ENCODE measurements at places on chromosomes 16 and 17.

DNA sequence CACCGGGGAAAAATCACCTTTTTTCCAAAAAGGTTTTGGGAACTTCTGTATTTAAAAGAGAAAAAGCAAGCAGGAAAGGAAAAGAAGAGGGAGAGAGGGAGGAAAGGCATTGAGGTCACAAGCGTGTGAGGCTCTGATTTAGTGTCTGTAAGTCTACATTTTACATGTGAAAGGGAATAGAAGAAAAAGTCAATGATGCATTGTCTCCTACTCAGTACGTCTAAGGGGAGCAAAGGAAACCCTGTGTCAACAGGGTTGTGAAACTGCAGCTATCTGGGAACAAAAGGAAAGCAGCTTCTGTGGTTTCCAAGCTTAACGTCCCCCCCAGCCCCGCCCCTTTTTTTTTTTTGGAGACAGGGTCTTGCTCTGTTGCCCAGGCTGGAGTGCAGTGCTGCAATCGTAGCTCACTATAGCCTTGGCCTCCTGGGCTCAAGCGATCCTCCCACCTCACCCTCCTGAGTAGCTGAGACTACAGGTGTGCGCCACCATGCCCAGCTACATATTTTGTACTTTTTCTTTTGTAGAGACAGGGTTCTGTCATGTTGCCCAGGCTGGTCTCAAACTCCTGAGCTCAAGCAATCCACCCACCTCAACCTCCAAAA, 1.8 kb upstream of the CDC42EP4 start:
- no peak for DNase-seq

GRCh38 chr16:89695086-89695874, 6.2 kb downstream of the SPATA2L start:
- no peak for DNase-seq

GRCh38 chr16:74051-74746, 1.8 kb upstream of the RHBDF1 start:
- no peak for DNase-seq

DNA sequence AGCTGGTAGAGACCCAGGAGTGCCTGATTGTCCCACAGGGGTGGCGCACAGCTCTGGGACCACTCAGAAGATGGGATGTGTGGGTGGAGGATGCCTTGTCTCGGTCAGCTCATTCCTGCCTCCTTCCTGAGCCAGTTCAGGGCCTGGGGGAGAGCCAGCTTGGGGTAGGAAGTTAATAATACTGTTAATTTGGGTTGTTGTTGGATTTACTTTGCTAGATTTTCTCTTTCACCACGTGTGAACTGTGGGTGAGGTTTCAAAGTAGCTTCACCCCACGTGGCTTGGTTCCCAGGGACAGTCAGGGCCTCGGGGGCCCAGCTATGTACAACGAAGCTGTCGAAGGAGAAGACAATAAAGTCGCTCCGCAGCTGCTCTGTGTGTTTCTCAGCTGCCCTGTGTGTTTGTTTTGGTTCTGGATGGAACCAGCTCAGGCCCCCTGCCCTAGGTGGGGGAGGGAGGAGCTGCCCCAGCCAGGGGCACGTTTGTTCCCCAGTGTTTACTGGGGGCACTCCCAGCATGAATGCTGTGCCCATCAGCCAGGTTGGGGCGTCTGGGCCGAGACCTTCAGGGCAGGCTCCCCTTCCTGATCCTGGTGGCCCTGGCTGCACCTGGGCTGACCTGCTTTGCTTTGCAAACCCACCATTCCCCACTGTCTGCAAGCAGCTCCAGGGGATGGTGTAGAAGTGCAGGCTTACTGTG, 2.3 kb downstream of the NUDT16L1 start:
- DNase-seq, result no peak

GRCh38 chr16:49494891-49495566, 121.4 kb downstream of the C16orf78 start:
- DNase-seq, result no peak

GRCh38 chr17:72192800-72193192, 72.0 kb downstream of the SOX9 start:
- DNase-seq, result peak; percentile 12

GRCh38 chr17:37079735-37080134, 131.0 kb downstream of the AATF start:
- DNase-seq, result peak; percentile 9

GRCh38 chr16:74608381-74608780, 1.5 kb upstream of the GLG1 start:
- no peak for DNase-seq

DNA sequence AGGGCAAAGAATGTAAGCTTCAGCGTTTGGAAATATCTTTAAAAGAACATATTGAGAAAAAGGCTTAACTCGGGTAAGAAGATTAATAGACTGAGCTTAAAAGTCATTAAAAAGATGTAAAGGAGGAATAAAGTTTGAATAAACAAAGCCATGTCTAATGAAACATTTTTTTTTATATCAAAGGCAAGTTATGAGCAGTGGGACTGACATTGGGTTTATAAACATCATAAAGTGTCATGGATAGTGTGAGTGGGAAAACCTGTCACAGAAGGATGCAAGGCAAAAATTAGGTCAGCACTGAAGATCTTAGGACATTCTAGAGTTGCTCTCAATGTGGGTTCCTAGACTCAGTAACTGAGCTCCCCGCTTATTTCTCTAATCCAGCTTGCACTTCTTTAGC, 438.0 kb upstream of the CDH11 start:
- no peak for DNase-seq

GRCh38 chr16:2151188-2152091, 3.0 kb downstream of the RAB26 start:
- DNase-seq, result no peak

DNA sequence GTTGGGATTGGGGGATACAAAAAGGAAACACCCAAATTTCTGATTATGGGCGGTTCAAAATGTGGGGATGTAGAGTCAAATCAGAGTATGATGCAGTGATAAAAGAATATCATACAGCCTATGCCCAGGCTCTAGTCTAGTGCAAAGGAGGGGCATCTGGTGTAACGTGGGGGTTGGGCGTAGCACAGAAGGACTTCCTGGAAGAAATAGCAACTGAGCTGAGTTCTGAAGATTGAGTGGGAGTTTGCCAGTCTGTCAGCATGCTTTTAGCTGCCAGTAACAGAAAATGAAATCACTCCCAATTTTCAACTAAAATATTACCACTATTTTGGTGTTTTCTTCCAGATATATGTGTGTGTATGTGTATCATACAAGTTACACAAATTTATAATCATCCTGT, 196.9 kb downstream of the SPECC1 start:
- no peak for DNase-seq

- no peak for DNase-seq
Measured at GRCh38 chr16:2955438-2955778, 8.7 kb upstream of the KREMEN2 start.

- DNase-seq, result no peak
Measured at GRCh38 chr17:18247613-18248001, 10.9 kb downstream of the FLII start.

DNA sequence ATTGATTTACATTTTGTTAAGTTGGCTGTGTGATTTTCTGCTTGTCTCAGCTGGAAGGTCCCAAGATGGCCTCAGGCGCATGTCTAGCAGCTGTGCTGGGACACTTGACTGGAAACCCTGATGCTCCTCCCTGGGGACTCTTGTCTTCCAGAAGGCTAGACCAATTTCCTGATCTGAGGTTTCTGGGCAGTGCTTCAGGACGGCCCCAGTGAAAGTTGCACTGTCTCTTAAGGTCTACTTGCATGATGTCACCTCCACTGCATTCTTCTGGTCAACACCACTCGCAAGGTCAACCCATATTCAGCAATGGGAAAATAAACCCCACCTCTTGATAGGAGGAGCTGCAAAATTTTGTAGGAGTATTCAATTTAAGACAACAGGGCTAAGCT, 116.0 kb downstream of the SALL1 start:
- no peak for DNase-seq

GRCh38 chr17:62981933-62982332, 15.9 kb downstream of the TANC2 start:
- no peak for DNase-seq

DNA sequence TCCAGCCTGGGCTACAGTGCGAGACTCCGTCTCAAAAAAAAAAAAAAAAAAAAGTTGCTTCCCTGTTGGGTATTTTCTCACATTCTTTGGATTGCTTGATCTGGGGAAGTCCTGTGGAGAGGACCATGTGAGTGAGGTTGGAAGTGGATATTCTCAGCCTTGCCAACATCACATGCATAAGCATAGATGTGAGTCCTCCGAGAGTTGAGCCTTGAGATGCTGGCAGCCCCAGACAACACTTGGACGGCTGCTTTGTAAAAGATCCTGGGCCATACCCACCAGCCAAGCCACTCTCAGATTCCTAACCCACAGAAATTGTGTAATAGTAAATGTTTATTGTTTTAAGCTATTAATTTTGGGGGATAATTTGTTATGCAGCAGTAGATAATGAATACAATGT, 1570.0 kb upstream of the GOT2 start:
- no peak for DNase-seq

DNA sequence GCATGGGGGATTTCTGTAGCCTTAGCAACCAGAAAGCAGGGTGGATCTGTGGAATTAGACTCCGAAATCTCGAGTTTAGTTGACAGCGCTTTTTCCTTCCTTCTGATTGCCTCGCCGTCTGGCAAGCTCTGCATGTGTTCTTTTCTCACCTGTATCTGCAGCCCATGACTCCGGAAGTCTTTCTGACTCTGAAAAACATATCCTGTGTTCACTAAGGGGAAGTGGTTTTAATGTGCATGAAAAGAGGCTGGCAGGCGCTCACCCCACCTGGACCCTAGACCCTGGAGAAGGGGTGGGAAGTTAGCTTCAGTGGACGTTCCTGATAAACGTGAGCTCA, 158.5 kb downstream of the RPTOR start:
- DNase-seq, result no peak

GRCh38 chr17:34154961-34155730, 99.9 kb upstream of the CCL2 start:
- no peak for DNase-seq

GRCh38 chr16:27234171-27234570, 30.8 kb downstream of the KDM8 start:
- no peak for DNase-seq

DNA sequence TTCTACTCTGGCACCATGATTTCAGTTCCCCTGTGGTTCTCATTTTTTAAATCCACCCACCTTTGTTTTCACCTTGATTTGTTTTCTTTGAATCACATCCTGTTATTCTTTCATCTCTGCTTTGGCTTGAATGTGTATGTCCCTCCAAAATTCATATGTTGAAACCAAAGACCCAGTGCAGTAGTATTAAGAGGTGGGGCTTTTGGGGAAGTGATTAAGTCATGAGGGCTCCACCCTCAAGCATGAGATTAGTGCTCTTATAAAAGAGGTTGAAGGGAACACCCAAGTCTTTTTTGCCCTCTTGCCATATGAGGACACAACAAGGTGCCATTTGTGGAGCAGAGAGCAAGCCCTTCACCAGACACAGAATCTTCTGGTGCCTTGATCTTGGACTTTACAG, 382.3 kb downstream of the SLC39A11 start:
- DNase-seq, result no peak

- no peak for DNase-seq
Measured at GRCh38 chr16:54488729-54489128, 202.1 kb upstream of the IRX3 start.

DNA sequence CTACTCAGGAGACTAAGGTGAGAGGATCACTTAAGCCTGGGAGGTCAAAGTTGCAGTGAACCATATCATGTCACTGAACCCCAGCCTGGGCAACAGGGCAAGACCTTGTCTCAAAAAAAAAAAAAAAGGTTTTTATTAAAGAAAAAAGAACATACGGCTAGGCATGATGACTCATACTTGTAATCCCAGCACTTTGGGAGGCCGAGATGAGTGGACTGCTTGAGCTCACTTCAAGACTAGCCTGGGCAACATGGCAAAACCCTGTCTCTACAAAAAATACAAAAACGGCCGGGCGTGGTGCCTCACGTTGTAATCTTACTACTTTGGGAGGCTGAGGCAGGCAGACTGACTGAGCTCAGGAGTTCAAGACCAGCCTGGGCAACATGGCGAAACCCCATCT, 38.4 kb downstream of the RANBP10 start:
- no peak for DNase-seq

DNA sequence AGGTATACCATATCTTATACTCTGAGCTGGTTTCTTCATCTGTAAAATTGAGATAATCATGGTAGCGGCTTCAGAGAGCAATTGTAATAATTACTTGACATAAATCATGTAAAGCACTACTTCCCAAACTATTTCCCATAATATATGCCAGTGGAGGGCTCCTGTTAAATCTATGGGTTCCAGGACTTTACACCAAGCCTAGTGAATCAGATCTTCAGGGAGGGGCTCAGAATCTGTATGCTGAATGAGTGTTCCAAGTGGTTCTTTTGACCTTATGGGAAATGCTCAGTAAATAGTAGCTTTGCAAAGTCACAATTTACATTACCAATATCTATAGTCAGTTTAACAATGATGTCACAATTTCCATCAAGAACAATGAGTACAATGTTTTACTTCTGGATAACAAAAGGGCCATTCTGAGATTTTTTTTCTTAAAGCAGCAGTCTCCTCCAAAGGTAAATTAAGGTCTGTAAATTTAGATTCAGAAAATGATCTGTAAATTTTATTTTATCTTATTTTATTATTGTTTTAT, 50.9 kb upstream of the NLK start:
- DNase-seq, result no peak

- no peak for DNase-seq
Measured at GRCh38 chr16:83268169-83268568, 539.6 kb upstream of the HSBP1 start.

DNA sequence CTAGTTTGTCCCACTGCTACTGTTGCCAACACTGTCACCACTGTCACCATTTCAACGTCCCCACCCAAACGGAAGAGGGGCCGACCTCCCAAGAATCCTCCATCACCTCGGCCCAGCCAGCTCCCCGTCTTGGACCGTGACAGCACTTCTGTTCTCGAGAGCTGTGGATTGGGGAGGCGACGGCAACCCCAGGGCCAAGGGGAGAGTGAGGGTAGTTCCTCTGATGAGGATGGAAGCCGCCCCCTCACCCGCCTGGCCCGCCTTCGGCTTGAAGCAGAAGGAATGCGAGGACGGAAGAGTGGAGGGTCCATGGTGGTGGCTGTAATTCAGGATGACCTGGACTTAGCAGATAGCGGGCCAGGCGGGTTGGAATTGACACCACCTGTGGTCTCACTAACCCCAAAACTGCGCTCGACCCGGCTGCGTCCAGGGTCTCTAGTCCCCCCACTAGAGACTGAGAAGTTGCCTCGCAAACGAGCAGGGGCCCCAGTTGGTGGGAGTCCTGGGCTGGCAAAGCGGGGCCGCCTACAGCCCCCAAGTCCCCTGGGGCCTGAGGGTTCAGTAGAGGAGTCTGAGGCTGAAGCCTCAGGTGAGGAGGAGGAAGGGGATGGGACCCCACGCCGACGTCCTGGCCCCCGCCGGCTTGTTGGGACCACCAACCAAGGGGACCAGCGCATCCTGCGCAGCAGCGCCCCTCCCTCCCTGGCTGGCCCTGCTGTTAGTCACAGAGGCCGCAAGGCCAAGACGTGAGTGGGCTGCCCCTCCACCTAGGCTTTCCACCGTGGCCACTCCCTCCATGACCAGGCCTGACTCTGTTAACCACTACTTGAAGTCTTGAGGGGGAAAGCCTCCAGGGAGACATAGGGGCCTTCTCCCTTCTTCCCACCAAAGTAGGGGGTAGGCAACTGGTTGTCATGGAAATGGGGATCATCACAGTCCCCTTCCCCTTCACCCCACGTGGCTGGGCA, 9.0 kb upstream of the PHKG2 start:
- no peak for DNase-seq

GRCh38 chr16:50816901-50817555, 75.1 kb downstream of the CYLD start:
- DNase-seq, result no peak
